ENCODE measurements at places on chromosomes 6 and 20.

DNA sequence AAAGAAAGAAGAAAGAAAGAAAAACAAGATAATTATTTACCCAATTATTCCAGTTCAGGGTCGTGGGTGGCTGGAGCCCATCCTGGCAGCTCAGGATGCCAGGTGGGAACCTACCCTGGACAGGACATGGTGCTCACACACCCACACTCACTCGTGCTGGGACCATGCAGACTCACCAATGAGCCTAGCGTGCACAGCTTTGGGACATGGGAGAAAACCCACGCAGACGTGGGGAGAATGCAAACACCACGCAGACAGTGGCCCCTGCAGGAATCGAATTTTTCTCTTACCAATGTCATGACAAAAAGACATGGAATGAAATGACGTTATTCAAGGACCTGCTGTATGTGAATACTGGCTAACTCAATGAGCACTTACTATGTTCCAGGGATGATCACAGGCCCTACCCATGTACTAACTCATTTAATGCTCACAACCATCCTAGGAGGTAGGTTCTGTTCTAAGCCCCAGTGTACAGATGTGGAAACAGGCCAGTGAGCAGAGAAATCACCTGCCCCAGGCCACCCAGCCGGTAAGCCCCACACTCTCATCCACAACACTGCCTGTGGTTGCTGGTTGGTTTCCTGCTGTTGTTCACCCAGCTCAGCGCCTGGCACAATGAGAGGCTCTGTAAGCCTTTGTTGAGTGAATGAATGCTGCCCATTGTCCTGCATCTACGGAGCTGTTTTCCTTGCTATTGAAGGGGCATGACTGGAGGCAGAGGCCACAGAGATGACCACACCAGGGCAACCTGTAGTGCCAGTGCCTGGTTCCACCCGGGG, 6.8 kb upstream of the PI16 start:
- no peak overlapping the region for H3K27ac ChIP-seq
- H3K4me3 ChIP-seq, result no peak overlapping the region
- no peaks in the 10 kb centered on the region for H3K36me3 ChIP-seq

- peak overlapping the region; percentile 90 for H3K27ac ChIP-seq
- no peaks in the 10 kb centered on the region for H3K27me3 ChIP-seq
- peaks cover 20% of the 10 kb centered on the region for H3K4me1 ChIP-seq
- peak; percentile 56 for DNase-seq
Observed at GRCh38 chr20:58691773-58692578, 624 bp upstream of the NPEPL1 start.

DNA sequence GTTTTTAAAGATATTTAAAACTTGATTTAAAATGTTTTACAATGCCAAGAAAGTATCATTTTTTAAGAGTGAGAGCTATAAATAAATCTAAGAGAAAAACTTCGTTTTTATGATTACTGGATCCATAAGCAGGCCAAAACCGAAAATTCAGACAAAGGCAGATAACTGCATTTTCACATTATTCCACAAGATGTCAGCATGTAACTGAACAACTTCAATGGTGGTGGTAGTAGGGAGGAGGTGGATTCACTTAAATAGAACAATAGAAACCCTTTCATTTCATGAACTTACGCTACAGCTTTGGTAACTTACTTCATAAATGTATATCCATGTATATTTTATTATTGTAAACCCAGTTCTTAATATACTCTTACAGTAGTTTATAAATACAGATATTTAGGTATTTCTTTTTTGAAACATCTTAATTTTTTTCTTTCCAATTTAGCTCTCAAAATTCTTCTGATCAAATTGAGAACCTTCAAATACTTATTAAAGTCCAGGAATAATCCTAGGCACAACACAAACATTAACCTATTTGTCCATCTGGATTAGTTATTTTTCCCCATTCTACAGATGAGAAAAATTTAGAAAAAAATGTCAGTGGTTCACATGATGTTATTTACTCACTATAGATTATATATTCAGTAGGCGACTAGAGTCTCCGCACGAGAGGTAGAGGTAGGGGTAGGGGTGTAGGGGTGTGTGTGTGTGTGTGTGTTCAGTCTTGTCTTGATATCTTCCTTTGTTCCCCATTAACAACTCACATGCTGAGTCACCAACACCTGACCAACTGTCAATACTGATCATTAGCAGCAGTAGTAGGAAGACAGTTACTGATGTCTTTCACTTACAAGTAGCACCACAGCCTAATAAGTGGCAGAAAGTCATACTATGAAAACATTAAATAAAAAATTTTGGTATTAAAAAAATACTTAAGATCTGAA, 111.5 kb downstream of the ARHGAP18 start:
- H3K4me1 ChIP-seq, result no peaks in the 10 kb centered on the region
- H3K27me3 ChIP-seq, result no peaks in the 10 kb centered on the region
- no peak for DNase-seq
- no peak overlapping the region for H3K4me3 ChIP-seq
- no peak overlapping the region for H3K27ac ChIP-seq

- H3K27me3 ChIP-seq, result no peaks in the 10 kb centered on the region
- DNase-seq, result no peak
- no peaks in the 10 kb centered on the region for H3K36me3 ChIP-seq
- H3K4me1 ChIP-seq, result no peaks in the 10 kb centered on the region
Observed at GRCh38 chr6:54286141-54286540, 22.1 kb upstream of the TINAG start.

DNA sequence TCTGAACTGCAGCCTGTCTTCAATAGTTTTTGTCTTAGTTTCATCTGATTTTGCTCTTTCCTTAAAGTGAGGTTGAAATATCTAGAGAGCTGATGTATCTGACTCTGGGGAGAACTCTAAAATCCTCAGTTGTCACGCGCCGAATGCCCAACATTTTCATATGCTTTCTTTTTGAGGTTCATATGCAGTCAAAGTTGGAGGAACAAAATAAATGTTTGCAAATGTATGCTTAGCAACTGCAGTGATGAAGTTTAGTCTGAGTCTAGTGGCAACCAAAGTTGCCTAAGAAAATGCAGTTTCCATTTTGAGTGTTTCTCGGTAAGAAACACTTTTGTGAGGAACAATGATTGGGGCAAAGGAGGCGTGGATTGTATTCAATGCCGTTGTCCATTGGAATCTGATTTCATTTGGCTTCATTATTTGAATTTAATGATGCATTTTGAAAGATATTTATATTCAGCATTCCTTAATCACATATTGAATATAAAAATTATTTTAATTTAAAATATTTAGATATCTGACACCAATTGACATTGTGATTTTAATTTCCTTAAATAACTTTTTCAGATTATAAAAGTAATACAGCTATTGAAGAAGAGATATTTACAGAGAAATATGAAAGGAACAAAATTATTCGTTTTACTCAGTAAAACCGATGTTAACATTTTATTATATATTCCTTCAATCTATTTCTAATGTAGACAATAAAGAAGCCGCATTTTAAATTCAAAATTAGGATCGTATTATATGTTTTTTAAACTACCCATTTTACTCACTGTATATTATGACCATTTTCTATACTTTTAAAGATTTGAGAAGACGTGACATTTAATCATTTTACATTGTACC, 122.0 kb downstream of the PLEKHG1 start:
- H3K4me1 ChIP-seq, result peaks cover 7% of the 10 kb centered on the region
- H3K4me3 ChIP-seq, result no peak overlapping the region
- no peaks in the 10 kb centered on the region for H3K36me3 ChIP-seq
- H3K27me3 ChIP-seq, result no peaks in the 10 kb centered on the region

DNA sequence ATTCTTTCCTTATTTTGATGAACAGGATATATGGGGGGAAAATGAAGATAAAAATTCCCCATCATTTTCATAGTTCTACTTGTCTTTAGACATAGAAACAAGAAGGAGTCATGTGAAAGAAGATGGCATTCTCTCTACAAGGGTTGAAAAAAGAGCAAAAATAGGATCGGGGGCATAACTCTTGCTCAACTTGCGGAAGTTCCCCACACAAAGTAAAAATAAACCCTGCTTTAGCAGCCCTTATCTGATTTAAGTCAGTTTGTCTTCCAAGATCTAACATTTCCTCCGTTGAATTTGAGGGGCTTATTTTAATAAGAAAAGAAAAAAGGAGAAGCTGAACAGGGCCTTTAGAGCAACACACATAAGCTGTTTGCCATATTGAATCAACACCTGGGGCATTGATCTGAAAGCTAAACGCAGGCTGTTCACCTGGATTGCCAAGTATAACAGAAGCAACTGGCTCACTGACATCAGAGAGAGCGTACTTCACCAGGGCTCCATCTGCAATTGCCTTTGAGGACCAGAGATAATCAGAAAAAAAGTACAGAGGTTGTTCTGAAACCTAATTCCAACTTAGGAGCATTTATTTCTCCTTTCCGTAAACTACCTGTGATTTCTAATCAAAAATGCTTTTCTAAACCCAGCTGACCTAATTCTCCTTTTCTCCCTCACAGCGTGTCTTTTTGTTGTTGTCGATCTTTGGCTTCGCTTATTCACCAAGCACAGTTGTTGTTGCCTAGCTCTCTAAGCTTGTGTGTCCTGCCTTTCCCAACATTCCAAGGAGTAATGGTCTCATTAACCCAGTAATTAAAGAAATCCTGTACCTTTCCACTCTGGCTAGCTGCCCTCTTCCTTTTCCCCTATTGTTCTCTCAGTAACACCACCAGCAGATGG, 568.0 kb downstream of the KIF16B start:
- DNase-seq, result no peak
- H3K4me1 ChIP-seq, result no peaks in the 10 kb centered on the region
- H3K27me3 ChIP-seq, result no peaks in the 10 kb centered on the region
- H3K4me3 ChIP-seq, result no peak overlapping the region
- H3K36me3 ChIP-seq, result no peaks in the 10 kb centered on the region

DNA sequence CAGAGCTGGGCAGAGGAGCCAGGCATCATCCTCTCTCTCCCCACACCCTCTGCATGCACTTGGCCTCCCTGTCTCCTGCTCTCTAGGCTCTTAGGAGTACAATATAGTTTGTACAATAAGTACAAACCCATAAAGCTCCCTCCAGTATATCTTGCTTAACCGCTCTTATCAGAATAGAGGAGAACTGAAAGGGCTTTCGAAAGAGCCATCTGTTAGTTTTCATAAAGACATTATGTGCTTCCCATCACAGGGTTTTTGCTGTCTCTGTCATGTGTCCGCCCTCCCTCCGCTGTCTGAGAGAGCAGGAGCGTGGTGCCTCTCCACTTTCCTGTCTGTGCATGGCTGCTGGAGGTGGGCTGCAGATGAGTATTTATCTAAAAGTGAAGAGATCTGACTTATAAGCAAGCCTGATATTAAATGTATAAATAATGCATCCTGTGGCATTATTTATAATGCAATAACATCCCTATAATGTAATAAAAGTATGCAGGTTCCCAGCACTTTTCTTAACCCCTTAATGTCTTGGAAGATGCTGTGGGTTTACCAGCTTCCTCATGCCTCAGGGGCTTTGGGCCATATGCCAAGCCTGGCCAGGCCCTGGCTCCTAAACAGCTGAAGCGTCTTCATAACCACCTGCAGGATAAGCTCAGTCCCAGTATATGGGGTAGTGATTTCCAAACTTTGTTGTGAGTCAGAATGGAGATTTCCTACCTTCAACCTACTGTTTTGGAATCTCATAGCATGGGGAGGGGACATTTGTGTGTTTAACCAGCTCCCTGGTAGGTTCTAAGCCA, 297.1 kb downstream of the DHX35 start:
- no peak overlapping the region for H3K4me3 ChIP-seq
- H3K36me3 ChIP-seq, result no peaks in the 10 kb centered on the region
- H3K27ac ChIP-seq, result no peak overlapping the region

DNA sequence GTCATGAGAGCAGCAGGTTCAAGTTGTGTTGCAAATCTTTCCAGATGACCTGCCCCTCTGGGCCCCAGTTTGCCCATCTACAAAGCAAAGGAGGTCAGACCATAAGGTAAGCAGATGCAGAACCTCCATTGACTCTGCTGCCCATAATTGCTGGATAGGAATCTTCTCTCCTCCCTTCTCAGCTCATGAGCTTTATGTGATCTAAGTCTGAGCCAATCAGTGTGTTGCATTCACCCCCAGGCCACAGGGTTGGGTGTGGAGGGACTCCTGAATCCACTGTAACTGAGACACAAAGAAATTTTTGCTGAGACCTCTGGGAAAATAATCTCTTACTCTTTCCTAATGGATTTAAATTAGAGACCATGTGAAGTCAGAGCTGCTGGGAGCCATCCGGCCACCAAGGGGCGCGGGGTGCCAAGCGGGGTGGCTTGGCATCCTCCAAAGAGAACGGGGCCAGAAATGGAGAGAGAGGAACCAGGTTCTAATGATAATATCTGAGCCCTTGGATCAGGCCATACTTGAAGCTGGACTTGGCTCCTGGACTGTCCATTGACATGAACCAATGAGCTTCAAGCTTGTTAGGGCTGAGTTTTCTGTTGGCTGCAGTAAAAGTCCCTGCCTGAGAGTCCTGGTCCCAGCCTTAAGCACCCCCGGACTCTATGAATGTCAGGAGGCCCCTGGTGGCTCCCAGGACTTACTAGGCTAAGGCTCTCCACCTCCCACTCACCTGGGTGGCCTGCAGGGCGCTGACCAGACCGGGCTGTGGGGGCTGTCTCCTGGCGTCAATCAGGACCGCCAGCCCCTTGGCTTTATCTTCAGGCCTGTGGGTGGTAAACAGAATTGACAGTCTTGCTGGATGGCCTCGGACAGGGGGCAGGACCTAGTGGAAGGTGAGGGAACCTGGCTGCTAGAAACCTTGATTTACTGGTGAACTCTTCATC, 32.8 kb downstream of the KIAA1755 start:
- H3K4me1 ChIP-seq, result no peaks in the 10 kb centered on the region
- H3K36me3 ChIP-seq, result no peaks in the 10 kb centered on the region
- DNase-seq, result no peak
- no peak overlapping the region for H3K27ac ChIP-seq
- no peak overlapping the region for H3K4me3 ChIP-seq
- H3K27me3 ChIP-seq, result no peaks in the 10 kb centered on the region

DNA sequence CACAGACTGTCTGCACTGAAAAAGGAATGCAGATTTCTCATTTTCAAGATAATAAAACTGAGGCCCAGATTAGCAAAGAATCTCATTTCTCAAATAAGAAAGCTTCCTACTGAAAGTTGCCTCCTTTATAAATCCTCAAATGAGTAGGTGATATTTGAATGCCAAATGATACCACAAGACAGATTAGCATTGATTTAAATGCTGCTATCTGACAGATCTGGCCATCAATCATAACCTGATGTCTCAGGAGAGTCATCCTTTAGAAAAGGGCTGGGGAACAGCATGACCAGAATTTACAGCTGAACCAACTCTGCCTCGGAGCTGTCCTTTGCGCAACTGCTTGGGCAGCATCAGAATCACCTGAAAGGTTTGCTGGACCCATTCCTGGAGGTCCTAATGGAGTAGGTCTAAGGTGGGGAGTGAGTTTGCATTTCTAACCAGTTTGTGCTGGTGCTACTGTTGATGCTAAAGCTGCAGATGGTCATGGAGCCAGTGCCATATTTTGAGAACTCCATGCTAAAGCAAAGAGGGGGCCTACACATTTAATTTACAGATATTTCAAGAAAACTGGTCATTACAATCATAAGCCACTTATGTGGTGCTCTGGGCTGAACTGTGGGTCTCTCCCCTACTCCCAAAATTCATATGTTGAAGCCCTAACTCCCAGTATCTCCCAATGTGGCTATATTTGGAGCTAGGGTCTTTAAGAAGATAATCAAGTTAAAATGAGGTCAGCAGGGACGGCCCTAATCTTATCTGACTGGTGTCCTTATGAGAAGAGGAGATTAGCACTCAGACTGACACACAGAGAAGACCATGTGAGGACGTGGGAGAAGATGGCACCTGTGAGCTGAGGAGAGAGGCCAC, 295.5 kb upstream of the JARID2 start:
- no peaks in the 10 kb centered on the region for H3K27me3 ChIP-seq
- H3K36me3 ChIP-seq, result no peaks in the 10 kb centered on the region
- no peak overlapping the region for H3K4me3 ChIP-seq
- H3K4me1 ChIP-seq, result no peaks in the 10 kb centered on the region
- no peak for DNase-seq

Data from tibial nerve (tissue), 4 donors.